Mammary epithelial cell (primary cell): ENCODE measurements at places on chromosomes 11 and 22.

GRCh38 chr11:124543145-124543544, 309 bp downstream of the OR8B12 start:
- no peak for DNase-seq

DNA sequence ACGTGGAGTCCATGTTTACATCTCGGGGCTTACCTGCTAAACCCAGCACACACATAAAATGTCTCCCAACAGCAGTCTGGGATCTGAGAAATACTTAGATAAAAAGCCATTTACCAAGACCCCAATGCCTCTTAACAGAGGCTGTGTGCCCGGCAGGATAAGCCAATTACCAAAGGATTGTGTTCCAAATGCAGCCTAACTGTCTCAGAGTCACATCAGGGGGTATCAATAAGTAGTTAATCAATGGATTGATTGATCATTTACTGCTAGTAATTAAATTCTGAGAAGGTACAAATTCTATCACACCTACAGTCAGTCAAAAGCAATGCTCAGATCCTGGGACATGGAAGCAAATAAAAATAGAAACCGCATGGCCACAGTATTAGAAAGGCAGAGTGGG, 125.6 kb downstream of the DSCAML1 start:
- DNase-seq, result no peak

DNA sequence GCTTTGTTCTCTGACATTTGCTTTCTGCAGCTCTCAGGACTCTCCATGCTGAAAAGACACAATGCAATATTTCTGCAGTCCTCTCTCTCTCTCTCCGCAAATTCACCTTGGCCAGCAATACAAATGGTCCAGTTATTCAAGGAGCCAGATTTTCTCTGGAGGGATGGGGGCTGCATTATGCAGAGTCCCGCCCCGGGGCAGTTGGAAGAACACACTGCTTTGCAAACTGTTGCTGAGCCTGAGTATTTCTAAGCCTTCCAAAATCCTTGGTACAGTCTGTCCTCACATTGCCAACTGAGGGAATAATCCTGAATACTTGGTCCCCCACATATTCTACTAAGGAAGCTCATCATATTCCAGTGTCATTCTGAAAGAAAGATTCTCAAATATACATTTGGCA, 94.3 kb upstream of the ZC3H12C start:
- no peak for DNase-seq

GRCh38 chr11:61531044-61531443, 22.5 kb downstream of the LRRC10B start:
- DNase-seq, result no peak

DNA sequence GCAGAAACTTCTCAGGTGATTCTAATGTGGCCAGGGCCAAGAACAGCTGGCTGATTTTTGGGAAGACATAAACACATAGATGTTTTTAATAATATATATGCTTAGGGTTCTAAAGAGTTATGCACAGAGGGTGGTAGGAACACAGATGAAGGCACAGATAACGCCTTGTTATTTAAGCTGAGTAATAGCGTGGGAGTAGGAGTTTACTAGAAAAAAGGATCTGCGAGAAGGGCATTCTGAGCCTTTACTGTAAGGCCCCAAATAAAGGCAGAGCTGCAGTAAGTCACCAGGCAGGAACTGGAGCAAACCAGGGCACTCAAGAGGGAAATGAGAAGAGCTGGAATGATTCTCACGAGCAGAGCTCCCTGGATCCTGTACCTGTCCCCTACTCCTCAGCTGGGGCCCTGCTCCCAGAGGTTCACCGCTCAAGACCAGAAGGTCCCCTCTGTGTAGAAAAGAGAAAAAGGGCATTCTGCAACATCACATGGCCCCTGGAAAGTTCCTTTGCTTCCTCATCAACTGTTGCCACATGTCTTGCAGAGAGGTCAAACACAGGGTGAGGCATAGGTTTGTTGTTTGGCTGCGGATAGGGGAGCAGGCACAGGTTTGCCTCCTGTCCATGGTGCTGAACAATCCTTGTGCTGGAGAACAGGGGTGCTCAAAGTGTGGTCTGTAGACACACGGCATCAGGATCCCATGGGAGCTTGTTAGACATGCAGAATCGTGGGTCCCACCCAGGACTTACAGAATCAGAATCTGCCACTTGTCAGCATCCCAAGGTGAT, 125.7 kb downstream of the TENM4 start:
- peak; percentile 36 for DNase-seq

DNA sequence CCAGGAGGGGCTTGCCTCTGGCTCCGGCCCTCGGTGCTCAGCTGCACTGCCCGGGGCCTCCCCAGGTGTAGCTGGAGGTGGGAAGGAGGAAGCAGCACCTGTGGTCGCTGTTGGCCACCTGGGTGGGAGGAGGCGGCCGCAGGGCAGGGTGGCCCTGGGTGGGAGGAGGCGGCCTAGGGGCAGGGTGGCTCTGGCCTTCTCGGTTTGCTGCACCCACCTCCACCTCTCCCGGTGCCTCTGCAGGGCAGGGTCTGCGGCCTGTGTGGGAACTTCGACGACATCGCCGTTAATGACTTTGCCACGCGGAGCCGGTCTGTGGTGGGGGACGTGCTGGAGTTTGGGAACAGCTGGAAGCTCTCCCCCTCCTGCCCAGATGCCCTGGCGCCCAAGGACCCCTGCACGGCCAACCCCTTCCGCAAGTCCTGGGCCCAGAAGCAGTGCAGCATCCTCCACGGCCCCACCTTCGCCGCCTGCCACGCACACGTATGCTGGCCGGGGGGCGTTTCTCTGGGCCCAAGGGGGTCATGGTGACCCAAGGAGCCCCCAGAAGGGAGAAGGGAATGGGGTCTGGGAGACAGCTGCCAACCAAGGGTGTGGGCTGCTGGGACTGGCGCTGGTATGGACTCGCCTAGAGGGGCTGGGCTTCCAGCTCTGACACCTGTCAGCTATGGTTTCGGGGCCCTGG, 20.6 kb downstream of the MUC5AC start:
- DNase-seq, result no peak

DNA sequence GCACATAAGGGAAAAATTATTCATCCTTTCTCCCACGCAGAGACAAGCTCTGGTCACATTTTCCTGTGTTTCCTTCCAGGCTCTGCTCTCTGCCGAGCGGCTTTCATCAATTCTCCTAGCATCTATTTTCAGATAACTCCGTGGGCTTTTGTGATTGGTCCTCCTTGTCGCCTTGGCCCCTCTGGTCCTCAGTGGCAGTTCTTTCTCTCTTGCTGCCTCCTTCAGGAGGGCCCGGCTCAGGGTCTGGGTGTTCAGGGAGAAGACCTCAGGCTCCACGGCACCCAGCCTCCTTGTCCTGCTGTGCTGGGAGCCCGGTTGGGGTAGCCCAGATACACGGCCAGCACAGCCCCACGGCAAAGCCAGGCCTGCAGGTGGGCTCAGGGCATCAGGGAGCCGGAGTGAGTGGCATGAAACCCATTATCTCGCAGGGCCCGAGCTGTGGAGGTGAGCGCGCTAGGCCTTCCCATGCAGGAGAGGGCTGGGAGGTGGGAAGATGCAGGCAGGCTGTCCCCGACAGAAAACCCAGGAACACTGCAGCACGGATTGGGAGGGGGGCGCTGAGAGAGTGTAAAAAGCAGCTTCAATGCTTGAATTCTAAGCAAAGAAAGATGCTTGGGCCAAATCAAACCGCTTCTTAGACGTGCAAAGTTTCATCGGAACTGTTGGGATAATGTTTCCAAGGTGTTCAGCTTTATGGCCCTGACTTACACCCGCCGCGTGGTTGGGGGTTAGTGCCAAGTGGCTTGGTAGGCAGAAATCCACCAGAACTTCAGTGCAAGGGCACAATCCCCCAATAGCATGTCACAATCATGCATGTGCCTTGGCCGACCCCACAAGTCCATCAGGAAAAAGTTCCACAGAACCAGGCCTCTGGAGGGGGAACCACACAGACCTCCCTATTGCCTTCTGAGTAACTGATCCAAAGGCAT, 81.9 kb upstream of the WNT7B start:
- DNase-seq, result peak; percentile 56

- no peak for DNase-seq
Measured at GRCh38 chr11:102837646-102838045, 5.8 kb downstream of the MMP3 start.

DNA sequence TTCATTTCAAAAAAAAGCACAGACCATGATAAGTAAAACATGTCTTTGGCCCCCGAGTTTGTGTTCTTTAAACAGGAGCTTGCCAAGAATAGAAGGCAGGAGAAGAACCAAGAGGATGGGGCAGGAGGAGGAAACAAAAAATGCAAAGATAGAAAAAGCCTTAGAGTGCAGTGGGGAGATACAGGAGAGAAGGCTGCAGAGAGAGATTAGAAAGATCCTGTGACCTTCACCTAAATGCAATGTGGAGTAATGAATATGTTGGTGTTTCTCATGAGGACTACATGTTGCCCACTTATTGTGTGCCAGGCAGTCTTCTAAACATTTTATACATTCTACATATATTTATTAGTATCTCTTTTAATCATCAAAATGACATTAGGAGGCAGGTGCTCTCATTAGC, 2.3 kb upstream of the APLNR start:
- no peak for DNase-seq

DNA sequence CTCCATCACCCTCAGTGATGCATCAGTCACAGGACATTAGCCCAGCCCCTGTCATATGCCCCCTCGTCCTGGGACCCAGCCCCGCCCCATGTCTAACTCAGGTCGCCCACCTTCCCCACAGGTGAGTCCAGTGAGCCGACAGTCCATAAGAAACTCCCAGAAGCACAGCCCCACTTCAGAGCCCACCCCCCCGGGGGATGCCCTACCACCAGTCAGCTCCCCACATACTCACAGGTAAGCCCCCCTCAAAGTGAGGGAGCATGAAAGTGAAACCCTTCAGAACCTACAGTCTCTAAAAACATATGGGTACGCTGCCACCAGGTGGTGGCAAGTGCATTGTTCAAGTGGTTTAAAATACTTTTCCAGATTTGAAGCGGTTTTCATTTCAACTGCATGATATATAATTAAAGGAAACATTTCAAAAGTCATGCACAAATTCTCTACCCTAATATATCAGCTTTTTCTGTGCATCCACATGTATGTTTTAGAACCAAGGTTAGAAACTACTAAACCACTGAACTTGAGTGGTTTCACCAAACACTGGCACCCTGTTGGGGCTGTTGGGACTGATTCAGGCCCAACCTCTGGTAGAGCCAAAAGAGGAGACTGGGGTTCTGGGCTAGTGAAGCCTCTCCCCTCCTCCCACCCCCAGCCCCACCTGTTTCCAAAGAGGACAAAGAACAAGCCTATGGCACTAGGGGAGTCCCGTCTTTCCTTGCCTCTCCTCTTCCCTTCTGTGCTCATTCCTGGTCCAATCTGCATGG, 17.3 kb downstream of the EPS8L2 start:
- peak; percentile 32 for DNase-seq

DNA sequence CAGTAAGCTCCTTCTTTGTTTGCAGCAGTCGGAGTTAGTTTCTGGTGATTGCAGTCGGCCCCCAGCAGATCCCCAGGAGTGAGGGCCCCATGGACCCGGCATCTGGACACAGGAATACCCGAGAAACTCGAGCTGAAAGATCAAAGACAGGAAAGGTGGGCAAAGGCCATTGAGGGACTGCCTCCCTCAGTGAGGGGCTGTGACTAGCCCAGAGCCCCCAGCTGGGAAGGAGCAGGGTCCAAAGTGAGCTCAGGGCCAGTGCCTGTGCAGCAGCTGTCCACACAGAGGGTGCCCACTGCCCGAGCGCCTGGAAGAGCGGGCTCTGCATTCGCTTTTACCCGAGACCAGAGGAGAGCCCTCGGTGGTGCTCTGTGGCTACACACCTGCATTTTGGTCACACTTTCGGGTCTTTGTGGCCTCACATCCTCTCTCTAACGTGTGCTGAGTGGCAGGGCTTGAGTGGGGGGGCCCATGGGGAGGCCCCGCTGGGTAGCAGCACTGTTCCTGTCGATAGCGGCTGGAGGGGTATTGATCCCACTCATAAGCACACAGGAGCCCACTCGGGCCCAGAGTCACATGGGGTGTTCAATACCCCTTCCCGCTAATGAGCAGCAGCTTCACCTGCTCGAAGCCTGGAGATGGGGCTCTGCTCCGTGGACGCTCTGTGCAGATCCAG, 532.9 kb downstream of the TBC1D22A start:
- DNase-seq, result no peak

DNA sequence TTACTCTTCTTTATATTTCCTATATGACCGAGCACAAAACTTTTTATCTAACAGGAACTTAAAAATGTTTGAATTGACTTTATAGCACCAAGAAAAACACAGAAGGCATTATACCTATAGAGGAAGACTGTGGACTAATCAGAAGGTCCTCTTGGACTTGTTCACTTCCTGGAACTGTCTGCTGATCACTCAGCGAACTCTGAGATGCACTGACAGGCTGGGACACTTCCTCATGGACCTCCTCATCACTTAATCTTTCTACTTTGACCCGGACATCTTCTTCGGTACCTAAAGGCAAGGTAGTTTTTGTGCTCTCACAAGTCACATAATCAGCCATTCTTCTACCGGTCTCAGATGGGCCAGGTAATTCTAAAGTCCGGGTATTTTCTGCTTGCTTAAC, 54.0 kb downstream of the ZBTB44 start:
- DNase-seq, result no peak

DNA sequence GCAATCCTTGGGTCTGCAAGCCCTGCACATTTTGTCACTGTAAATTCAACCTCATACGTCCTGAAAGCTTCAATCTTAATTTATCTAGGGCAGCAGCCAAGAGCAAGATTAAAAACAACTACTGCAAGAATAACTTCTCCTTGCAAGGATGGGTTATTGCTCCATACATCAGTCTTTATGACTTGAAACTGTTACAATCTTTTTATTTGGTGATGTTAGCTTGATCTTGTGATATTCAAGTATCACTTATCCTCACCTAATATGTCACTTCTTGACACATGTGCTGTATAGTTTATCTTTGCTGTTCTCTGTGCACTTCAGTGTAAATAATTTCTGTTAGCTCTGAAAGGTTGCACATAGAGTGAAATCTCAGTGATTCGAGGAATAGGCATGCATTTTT, 14.7 kb upstream of the APLP2 start:
- no peak for DNase-seq

- DNase-seq, result no peak
Measured at GRCh38 chr11:62148271-62148980, 24.6 kb downstream of the INCENP start.

- DNase-seq, result peak; percentile 42
Measured at GRCh38 chr11:14908214-14908880, 16.3 kb upstream of the CYP2R1 start.

DNA sequence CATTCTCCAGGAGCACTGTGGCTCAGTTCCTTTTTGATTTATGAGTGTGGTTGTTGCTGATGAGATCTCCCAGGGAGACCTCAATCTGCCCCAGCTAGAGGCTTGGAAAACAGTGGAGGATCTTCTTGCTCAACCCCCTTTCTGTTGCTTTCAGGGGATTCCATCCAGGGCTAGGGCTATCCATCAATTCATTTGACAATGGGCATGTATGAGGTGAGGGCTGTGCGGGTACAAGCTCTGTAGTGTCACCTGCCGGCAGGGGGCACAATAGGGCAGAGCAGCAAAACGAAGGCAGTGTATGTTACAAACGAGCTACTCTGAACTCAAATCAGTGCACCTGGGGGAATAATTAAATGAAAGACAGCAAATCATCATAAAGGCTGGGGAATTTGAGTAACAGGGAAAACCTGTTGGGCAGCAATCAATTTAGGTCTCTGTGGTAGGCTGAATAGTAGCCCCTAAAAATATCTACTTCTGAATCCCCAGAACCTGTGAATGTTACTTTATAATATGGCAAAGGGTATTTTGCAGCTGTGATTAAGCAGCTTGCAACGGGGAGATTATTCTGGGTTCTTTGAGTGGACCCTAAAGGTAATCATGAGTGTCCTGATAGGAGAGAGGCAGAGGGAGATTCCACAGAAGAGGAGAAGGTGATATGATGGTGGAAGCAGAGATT, 170.3 kb upstream of the ZBED5 start:
- peak; percentile 50 for DNase-seq

- DNase-seq, result peak; percentile 71
Measured at GRCh38 chr11:35619116-35619854, 1.0 kb downstream of the FJX1 start.

GRCh38 chr11:196786-197731, 4.2 kb downstream of the SCGB1C1 start:
- no peak for DNase-seq
